ENCODE measurements at places on chromosomes 6 and 20.

- no peak for DNase-seq
Observed at GRCh38 chr20:20209684-20210083, 157.4 kb downstream of the CFAP61 start.

DNA sequence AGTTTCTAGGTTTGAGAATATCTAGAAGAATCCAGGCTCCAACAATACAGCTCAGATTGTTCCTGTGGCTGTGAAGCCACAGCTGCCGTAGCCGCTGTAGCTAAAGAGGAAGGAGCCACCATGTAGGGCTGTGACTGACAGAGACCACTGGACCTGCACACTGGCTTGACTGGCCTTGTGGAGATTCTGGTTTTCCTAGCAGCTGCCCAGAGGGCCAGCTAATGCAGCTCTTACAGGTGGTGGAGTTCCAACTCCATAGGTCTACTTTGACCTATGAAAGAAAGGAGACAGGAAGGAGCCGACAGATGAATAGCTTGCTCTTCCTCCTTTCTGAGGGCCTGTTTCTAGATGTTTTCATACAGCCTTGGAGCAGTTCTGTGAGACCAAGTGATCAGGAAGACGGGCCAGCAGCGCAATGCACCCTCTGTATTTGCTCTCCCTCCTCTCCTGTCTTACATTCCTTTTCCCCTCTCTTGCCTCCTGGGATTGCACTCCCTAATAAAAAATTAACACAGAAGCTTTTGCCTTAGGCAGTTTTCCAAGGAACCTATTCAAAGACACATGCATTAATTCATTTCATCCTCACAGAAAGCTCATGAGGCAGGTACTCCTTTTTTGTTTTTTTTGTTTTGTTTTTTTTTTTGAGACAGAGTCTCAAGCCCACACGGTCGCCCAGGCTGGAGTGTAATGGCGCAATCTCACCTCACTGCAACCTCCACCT, 51.8 kb upstream of the MYB start:
- DNase-seq, result no peak

DNA sequence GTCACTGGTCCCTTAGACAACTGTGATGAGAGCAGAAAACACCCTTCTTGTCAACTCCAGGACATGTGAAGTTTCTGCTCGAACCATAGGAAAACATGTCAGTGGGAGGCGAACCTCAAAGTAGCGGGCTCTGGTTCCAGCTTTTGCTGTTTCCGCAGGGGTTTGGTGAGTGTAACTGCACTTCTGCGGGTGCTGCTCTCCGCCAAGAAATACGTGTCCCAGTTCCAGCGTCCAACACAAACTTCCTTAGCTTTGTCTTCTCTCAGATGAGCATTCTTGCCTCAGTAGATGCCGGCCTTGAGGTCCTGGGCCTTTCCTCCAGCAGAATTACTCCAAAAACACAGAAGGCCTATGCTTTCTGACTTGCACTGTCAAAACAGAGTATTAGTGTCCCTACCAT, 156.3 kb downstream of the FNDC1 start:
- DNase-seq, result no peak

- DNase-seq, result no peak
Observed at GRCh38 chr6:26222571-26222970, 135.3 kb downstream of the HFE start.

GRCh38 chr20:59818911-59819310, 114.5 kb downstream of the SYCP2 start:
- no peak for DNase-seq

DNA sequence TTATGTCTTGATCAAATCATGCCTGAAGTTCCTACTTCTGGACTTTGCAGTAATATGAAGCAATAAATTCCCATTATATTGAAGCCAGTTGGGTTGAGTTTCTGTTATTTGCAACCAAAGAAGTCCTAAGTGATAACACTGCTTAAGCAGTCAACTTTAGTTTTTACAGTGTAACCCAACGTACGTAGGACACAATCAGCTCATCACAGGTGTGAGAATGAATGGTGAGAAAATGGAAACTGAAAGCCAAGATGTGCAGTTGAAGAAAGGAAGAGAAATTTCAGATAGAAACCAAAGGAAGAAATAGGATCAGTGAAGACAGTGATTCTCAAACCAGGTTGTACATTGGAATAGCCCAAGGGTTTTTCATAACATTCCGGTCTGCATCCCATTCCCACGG, 211.4 kb upstream of the ZFP64 start:
- no peak for DNase-seq

DNA sequence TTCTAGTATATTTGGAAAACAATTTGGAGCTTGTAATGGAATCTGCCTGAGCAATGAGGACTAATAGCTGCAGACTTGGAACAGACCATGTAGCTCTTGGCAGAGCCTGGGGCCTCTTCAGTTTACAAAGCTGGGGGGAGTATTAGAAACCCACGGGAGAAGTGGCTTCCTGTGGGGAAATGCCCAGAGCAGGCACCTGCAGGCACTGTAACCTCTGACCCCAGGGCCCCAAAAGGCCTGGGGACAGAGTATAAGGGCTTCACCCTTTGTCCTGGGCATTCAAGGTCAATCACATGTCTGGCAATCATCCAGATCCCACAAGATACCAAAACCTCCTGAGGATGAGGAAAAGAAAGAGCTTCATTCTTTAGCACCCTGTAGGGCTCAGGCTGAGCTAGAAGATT, 19.4 kb downstream of the PKIG start:
- no peak for DNase-seq

DNA sequence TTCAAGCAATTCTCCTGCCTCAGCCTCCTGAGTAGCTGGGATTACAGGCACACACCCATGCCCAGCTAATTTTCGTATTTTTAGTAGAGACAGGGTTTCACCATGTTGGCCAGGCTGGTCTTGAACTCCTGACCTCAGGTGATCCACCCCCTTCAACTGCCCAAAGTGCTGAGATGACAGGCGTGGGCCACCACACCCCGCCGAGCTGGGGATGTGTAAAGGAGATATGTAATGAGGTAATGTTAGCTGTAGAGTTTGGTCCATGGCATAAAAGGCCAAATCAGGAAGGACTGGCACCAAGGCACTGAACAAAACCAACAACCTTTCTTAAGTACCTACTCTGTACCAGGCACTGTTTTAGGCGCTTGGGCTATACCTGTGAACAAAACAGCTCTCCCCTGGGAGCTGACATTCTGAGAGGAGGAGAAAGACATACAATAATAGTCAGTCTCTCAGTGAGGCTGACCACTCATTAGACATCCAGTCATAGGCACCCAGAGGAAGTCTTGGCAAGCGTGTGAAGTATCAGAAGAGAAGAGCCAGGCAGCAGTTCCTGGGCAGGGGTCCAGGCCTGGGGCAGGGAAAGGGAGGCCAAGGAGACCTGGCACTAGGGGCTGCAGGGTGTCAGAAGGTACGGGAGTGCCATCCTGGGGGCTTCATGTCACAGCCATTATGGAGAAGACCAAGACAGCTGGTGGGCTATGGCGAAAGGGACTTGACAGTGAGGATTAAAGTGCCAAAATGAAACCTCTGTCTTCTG, 164.8 kb upstream of the DTNBP1 start:
- no peak for DNase-seq

- peak; percentile 34 for DNase-seq
Observed at GRCh38 chr6:107114926-107115694, at the start of gene BEND3. BEND3 (minus strand) TSS chr6:107115515; CDS start chr6:107099285, 16,230 bp downstream.

GRCh38 chr6:22205266-22205665, 91.6 kb downstream of the PRL start:
- no peak for DNase-seq

DNA sequence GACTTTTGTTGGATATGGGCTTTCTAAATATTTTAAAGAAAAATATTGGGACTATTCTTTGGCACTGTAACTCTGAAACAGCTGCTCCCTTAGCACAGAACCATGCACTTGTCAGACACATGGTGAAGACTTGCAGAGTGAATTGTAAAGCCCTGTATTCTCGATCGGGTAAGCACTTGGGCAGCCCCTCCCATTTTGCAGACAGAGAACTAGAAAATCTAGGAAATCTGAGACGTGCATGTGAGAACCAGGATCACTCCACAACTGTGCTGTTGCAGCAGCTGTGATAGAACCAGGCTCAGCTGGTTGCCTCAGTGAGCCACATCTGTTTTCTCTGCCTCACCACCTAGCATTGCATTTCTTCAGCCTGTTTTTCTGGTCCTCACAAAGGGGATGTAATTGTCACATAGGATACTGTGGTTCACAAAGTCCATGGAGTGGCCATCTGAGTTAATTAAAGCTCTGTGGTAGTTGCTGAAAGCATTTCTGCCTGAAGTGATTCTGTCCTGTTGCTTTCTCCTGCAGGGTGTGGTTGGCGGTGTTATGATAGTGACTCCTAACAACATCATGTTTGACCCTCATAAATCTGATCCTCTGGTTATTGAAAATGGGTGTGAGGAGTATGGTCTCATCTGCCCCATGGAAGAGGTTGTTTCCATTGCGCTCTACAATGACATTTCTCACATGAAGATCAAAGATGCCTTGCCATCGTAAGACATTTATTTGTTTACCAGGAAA, 71.8 kb upstream of the HINT3 start:
- no peak for DNase-seq

GRCh38 chr20:63846128-63846771, 15.0 kb upstream of the ABHD16B start:
- DNase-seq, result no peak

DNA sequence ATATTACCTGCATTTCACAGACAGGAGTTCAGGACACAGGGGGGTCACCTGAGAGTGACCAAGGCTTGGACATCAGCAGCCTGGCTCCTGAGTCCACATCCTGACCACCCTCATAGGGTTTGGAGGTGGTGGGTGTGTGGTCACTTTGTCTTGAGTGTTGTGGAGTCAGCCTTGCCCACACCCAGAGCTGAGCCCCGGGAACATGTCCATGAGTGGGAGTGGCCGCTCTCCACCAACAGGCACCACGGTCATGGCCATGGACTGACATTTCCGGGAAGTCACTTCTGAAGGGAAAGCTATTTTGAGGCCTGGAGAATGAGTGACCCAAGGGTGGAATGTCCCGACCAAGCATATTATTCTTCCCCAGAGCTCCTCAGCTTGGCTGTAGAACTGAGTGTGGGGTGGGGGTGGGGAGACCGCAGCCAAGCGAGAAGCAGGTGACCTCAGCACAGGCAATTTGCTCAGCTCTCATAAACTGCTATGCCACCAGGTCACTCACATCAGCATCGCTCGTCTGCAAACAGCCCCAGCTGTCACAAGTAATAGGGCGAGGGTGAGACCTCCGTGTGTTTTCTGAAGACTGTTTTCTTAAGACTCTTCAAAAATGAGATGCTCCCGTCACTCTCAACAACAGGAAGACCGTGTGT, 348.6 kb upstream of the CDH4 start:
- DNase-seq, result no peak

GRCh38 chr20:52457826-52458225, 266.2 kb upstream of the ZFP64 start:
- DNase-seq, result no peak

- no peak for DNase-seq
Observed at GRCh38 chr6:128491100-128491581, 29.3 kb downstream of the PTPRK start.

DNA sequence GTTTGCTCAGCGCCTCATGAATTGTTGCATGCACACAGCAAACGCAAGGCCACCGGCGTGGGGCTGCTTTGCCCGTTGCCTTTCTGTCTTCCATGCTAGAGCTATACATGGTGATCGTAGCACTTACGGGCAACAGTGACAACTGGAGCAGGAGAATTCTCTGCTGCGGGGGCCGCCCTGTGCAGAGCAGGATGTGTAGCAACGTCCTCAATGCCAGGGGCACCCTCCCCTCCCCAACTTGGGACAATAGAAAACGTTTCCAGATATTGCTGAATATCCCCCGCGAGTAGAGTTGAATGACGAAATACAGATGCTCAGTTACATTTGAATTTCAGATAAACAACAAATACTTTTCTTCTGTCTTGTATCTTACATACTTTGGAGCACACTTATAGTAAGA, 198.7 kb downstream of the TFAP2C start:
- DNase-seq, result no peak

- DNase-seq, result no peak
Observed at GRCh38 chr6:157521362-157522335, 140.7 kb downstream of the ZDHHC14 start.

- DNase-seq, result no peak
Observed at GRCh38 chr20:9616455-9616805, 102.0 kb downstream of the LAMP5 start.

- no peak for DNase-seq
Observed at GRCh38 chr6:77040568-77041195, 422.6 kb downstream of the HTR1B start.

DNA sequence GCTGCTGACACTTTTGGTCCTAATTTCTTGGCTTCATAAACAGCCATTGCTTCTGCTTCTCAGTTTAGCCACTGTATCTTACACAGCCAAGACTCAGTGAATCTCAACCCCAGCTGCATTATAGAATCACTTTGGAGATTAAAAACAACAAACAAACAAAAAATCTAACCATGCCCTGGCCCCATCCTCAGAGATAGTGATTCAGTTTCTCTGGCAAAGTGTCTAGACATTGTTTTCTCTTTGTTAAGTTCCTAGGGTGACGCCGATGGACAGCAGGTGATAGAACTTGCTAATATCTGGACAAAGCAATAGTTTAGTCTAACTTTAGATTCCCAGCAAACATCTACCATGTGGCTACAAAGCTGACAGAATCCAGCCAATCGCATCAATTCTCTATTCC, 2.9 kb downstream of the ADGRF5 start:
- DNase-seq, result no peak

- no peak for DNase-seq
Observed at GRCh38 chr6:41547799-41548097, 1.6 kb downstream of the FOXP4 start.

DNA sequence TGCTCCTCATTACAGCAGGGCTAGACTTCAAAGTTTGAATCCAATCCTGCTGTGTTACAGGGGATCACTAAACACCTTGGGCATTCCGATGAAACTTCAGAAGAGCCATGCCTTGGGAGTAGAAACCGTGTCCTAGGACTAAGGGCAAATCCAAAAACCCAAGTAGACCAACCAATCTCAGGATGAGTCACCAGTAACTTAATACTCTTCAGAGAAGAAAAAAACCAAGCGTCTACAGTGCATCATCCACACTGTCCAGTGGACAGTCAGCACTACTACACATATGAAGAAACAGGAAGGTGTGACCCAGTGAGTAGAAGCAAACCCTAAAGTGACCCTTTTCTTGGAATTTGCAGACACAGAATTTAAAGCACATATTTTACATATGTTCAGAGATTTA, 39.5 kb upstream of the VAPB start:
- DNase-seq, result no peak
